NCI-H2107 (cell line): ENCODE measurements at places on chromosomes 11 and 22.

DNA sequence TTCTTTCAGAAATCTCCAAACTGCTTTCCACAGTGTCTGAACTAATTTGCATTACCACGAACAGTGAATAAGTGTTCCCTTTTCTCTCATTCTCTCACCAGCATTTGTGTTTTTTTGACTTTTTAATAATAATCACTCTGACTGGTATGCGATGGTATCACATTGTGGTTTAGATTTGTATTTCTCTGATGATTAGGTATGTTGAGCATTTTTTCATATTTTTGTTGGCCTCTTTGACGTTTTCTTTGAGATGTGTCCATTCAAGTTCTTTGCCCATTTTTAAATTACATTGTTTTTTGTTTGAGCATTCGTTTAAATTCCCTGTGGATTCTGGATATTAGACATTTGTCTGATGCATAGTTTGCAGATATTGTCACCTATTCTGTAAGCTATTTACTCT, 1639.6 kb upstream of the TENM4 start:
- DNase-seq = no peak

GRCh38 chr11:35545391-35546003, 20.1 kb upstream of the PAMR1 start:
- no peak for DNase-seq

DNA sequence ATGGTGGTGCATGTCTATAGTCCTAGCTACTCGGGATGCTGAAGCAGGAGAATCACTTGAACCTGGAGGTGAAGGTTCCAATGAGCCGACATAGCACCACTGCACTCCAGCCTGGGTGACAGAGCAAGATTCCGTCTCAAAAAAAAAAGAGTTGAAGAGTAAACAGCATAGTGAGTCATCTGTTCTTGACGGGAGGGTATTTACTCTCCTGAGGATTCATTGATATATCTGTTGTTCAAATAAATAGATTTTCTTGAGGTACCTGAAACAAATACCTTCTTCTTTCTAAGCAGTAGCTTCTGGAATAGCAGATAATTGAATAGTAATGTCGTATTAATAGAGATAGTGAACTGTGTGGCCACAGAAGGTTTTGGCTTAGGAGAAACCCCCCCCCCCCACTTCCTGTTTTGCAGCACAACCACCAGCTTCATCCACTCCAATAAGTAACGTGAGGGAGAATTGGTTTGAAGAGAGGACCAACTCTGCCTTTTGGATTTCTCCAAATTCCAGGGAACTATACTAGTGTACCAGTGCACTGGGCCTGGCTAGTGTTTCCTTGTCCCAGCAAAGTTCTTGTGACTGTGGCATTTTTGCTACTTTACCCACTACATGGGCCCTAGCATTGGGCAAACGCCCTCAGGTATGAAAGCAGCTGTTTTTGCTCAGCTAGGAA, 90.0 kb downstream of the PRMT3 start:
- DNase-seq = no peak

- DNase-seq = no peak
These were observed 120.4 kb downstream of the SEZ6L start for GRCh38 chr22:26289611-26290101.

- DNase-seq = no peak
These were observed 282.5 kb downstream of the ETS1 start for GRCh38 chr11:128304666-128305485.

GRCh38 chr11:124944565-124944964, 8.7 kb upstream of the HEPACAM start:
- no peak for DNase-seq

GRCh38 chr11:120344302-120345004, 8.2 kb downstream of the ARHGEF12 start:
- no peak for DNase-seq

DNA sequence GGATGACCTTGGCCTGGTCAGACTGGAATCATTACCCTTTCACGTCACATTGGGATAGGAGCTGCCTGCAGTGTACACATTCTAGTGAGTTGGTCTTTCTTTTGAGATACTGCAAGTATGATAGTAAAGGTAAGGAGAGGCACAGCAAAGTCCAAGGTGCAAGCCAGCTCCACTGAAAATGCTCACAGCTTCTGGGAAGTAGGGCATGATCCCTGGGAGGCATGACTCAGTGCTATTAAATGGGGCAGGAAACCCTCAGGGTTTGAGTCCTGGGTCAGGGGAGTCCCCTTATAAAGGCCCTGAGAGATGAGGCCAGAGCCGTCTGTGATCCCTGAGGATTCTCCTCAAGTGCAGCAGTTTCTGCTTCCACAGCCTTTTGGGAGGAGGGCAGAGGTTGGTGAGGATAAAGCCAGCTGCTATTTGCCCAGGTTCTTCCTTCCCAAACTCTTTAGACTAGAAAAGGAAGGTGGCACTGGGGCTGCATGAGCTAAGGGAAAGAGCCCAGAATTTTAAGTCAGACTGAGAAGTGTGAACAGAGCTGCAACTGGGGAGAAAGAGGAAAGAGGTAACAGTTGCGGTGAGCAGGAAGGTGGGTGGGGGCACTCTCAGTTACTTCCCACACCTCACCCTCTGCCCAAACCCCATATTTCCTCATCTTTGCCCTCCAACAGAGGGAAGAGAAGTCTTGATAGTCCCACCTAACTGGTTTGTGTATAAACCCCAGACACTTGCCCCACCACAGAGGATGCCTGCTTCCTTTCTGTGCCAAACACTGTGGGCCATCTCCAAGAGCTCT, 14.4 kb upstream of the OR52K1 start:
- DNase-seq = no peak

- DNase-seq = no peak
These were observed 157.2 kb downstream of the ATG16L2 start for GRCh38 chr11:72971192-72971967.

GRCh38 chr11:44597358-44598012, 32.0 kb downstream of the CD82 start:
- DNase-seq = no peak

DNA sequence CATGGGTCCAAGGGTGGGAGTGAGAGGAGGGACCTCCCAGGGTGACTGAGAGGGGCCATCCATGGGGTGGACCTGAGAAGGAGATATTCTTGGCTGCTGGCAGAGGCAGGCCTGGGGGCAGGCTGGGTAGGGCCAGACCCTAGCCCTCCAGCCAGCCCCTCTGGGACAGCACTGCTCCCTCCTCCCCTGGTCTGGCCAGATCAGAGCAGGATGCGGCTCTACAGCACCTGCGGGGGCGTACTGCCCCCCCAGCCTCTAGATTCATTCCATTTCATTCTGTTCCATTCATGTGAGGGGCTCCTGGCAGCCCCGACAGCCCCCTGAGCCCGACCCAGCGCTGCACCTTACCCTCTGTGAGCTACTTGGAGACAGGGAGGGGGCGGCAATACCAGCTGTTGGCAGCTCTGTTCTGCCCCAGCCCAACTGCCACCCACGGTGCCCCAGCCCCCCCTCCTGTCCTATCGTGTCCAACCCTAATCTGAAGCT, 34.3 kb upstream of the MYRF start:
- DNase-seq = no peak

GRCh38 chr11:60855726-60856633, at the start of gene PTGDR2:
TSS of gene PTGDR2 (minus strand) at chr11:60855950. CDS start at chr11:60853722, 2,228 bp downstream.
- no peak for DNase-seq

- no peak for DNase-seq
These were observed 2.5 kb downstream of the LIF start for GRCh38 chr22:30244066-30244465.

GRCh38 chr22:23225724-23226496, 45.6 kb downstream of the BCR start:
- no peak for DNase-seq

GRCh38 chr11:17129003-17129402, 51.5 kb upstream of the RPS13 start:
- no peak for DNase-seq

DNA sequence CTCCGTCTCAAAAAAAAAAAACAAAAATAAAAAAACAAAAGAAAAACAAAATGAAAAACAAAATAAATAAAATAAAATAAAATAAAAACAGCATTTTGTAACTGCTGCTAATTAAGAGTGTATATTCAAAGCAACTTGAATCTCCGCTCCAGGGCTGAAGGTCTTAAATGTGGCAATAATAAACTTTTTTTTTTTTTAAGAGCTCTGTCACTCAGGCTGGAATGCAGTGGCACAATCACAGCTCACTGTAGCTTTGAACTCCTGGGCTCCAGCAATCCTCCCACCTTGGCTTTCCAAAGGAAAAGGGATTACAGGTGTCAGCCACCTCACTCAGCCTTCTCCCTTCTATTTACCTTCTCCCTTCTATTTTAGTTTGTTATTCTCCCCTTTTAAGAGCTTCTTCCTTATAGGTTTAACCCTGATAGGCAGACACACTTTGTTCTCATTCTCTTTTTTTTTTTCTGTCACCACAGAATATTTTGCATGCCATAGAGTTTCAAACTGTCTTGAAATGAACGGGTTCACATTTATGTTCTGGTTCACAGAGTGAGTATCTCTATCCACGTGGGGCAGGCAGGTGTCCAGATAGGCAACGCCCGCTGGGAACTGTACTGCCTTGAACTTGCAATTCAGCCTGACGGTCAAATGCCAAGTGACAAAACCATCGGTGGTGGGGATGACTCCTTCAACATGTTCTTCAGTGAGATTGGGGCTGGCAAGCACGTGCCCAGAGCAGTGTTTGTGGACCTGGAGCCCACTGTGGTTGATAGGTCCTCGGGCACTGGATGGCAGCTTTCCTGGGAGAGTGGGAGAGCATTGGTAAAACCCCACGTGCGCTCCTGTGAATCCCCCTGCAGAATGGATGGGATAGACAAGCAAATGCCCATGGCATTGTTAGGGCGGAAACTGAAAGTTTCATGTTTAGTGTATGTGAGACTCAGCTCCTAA, 19.4 kb downstream of the LRRC74B start:
- no peak for DNase-seq

GRCh38 chr22:49096476-49096875, 731.2 kb downstream of the BRD1 start:
- no peak for DNase-seq

- no peak for DNase-seq
These were observed 350.4 kb downstream of the DDX10 start for GRCh38 chr11:109015283-109015682.

GRCh38 chr11:95671768-95672167, 117.8 kb downstream of the FAM76B start:
- DNase-seq = no peak

DNA sequence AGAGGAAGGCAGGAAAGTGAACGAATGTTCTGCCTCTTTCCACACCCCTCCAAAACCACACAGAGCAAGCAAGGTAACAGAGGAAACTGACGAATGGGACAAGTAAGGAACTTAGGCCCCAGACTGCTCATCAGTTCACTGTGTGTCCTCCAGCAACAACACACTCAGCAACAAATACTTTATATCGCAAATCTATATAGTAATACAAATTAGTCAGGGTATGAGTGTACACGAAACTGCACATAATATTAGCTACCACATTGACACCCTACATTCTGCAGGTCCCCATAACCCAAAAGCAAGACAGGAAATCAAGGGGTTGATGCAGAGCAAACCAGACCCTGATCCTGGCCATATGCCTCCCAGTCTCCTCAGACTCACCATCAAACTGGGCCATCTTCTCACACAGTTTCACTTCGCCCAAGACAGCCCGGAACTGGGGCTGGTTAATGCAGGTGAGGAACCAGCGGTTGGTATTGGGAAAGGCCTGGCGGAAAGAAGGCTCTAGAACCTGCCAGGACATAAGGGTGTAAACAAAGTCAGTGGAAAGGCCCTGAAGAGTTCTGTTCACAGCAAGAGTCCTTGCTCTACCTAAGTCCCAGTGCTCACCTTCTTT, 6.6 kb downstream of the EEF1G start:
- no peak for DNase-seq

DNA sequence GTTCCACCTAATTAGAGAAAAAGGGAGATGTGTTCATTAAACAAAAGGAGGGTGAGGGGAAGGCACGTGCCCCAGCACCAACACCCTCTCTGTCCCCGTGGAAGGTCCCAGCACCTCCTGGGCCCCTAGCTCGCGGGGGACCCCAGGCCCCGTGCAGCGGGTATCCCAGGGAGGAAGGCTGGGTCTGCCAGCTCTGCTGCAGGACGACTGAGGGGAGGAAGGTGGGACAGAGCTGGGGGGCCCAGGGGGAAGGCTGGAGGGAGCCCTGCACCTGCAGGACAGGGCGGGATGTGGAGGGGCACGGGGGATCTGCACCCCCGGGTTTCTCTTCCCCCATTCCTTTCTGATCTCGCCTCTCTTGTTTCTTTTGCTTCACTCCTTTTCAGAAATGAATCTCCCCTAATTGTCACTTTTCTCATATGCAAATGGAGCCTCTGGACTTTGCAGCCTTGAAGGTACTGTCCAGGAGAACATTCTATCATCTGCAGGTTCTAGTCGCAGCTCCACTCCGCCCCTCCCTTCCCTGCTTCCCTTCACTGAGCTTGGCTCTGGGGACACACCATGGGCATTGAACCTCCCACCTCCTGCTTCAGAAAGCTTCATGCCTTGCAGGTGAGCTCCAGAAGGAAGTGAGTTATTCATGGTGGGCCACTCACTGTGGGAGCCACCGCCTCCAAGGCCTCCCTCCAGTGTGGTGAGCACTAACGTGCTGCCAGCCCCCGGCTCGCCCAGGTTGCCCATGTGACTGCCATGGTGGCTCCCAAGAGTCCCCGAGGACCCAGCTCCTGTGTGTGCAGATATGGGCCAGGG, 111.0 kb downstream of the ST3GAL4 start:
- DNase-seq = no peak

GRCh38 chr11:113728814-113729213, 22.7 kb upstream of the TMPRSS5 start:
- no peak for DNase-seq

DNA sequence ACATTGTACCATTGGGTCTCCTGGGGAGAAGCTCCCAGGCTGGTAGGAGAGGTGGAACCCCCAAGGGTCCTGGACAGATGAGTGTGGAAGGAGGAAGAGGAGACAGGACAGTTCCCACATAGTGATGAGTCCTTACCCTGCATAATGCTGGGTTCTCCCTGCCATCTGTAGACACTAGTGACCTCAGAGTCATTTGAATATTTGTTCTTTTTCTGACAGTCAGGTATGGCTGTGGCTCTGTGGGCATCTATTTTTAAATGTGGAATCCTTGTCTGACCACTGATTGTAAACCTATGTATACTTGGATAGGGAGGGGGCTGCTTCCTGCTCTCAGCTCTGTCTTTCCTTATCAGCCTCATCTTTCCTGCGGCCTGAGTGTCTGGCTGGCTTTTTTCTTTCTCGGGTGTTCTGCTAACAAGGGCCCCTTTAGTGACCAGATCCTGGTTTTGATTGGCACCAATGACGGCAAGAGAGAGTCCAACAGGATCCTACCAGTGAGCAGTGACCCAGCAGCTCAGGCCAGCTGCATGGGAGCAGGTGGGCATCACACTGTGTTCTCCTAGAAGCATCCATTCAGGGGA, 2.6 kb upstream of the SLC5A1 start:
- DNase-seq = no peak
